ENCODE measurements at places on chromosomes 5 and 9. TPM values are rescaled to one million over a fixed set of nuclear protein-coding genes. Genes with fewer than 3 reads are reported as not detected.

Gene RAB14
- total RNA-seq: 46.2 TPM

Gene CEP72
- 10.9 TPM for total RNA-seq

Gene RORB
- total RNA-seq: not detected

Gene SSBP2
- 9.2 TPM for total RNA-seq

Gene CRHBP
- total RNA-seq: not detected

Gene TMEM38B
- 14.3 TPM for total RNA-seq

Gene TLE4
- 12.0 TPM for total RNA-seq

Gene PARP8
- 0.07 TPM for total RNA-seq

Gene BHMT2
- not detected for total RNA-seq

Gene HSPB3
- total RNA-seq: not detected

Data from A549 treated with Mapracorat at 1 μM for 4 hours (cell line).